Esophagus squamous epithelium (tissue), 5 donors: ENCODE measurements at places on chromosomes 4 and X. TPM values are rescaled to one million over a fixed set of nuclear protein-coding genes. Genes with fewer than 3 reads are reported as not detected.

GRCh38 chrX:124217304-124218251 is 114.9 kb upstream of the TEX13D start:
- no peak overlapping the region for H3K4me3 ChIP-seq
- DNase-seq = no peak
- no peaks in the 10 kb centered on the region for H3K36me3 ChIP-seq

GRCh38 chr4:25423548-25423947 is 46.5 kb downstream of the ANAPC4 start:
- H3K4me3 ChIP-seq = no peak overlapping the region
- H3K4me1 ChIP-seq = no peaks in the 10 kb centered on the region
- no peak for DNase-seq
- no peaks in the 10 kb centered on the region for H3K27me3 ChIP-seq
- H3K27ac ChIP-seq = no peak overlapping the region

GRCh38 chrX:9221781-9222180 is 187.9 kb upstream of the FAM9B start:
- no peak overlapping the region for H3K27ac ChIP-seq
- H3K27me3 ChIP-seq = no peaks in the 10 kb centered on the region
- H3K4me3 ChIP-seq = no peak overlapping the region
- no peaks in the 10 kb centered on the region for H3K4me1 ChIP-seq
- no peaks in the 10 kb centered on the region for H3K36me3 ChIP-seq

DNA sequence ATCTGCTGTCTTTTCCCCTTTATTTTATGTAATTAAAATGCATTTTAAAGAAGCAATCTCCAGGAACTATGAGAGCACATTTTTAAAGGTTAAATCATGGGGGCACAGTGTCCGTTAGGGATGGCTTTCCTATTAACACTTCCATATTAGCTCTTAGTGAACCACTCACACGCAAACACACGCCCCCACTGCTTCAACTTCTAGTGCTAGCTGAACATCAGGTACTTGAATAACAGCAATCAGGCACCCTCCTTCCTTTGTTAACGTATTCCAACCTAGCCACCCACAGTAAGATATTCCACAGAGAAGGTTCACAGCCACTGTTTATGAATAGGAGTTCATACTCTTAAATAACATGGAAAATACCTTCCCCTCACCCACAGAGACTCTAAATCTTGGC is 9.3 kb downstream of the TMEM255A start:
- no peak overlapping the region for H3K27ac ChIP-seq
- no peaks in the 10 kb centered on the region for H3K36me3 ChIP-seq

MPP1 gene
- 21.2 TPM for total RNA-seq

TEX13D gene
- total RNA-seq = not detected

GASK1B gene
- total RNA-seq = 7.4 TPM

DNA sequence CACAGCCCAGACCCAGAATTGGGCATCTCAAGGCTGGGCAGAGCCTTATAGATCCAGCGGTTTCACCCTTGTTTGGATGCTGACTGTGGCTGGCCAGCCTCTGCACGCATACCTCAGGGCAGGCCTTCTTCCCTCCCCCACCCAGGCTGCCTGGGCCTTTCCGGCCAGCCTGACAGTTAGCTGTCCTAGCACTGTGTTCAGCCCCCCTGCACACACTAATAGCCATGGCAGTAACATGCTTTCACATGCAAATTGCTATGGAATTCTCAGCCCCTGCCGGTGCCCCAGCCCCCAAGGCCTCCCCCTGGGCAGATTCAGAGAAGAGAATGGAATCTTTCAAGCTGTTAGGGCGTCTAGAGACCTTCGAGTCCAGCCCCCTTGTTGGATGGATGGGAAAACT is 17.7 kb downstream of the EFNB1 start:
- peaks cover 16% of the 10 kb centered on the region for H3K4me1 ChIP-seq
- H3K27ac ChIP-seq = no peak overlapping the region
- no peak for DNase-seq
- H3K27me3 ChIP-seq = no peaks in the 10 kb centered on the region
- no peaks in the 10 kb centered on the region for H3K36me3 ChIP-seq

GRCh38 chr4:99404595-99405287 is 30.4 kb downstream of the ADH7 start:
- peaks cover 22% of the 10 kb centered on the region for H3K4me1 ChIP-seq
- no peak for DNase-seq
- no peaks in the 10 kb centered on the region for H3K36me3 ChIP-seq
- no peak overlapping the region for H3K4me3 ChIP-seq
- peak overlapping the region; percentile 75 for H3K27ac ChIP-seq

- peak overlapping the region; percentile 82 for H3K4me3 ChIP-seq
- H3K27ac ChIP-seq = peak overlapping the region; percentile 86
- DNase-seq = no peak
- H3K27me3 ChIP-seq = no peaks in the 10 kb centered on the region
Observed at GRCh38 chr4:109560687-109561461, 828 bp downstream of the MCUB start.

DNA sequence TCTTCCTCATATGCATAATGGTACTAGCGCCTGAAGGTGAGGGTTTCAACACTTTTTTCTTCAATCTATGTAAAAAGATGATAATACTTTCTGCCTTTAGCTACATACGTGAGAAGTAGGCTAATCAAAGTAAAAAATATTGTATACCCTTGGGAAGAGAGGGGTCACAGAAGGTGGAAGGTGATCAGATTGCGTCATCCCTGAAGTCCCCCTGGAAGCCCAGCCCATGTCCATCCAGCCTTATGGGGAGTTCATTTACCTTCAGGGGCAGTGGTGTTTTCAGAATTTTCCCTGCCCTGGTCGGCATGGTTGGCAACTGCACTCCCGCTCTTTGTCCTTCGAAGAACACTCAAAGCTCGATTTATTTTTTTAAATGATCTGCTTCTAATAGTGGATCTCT is 84.2 kb downstream of the LNX1 start:
- H3K36me3 ChIP-seq = no peaks in the 10 kb centered on the region
- DNase-seq = no peak
- H3K4me3 ChIP-seq = no peak overlapping the region
- no peaks in the 10 kb centered on the region for H3K27me3 ChIP-seq
- peaks cover 6% of the 10 kb centered on the region for H3K4me1 ChIP-seq

DNA sequence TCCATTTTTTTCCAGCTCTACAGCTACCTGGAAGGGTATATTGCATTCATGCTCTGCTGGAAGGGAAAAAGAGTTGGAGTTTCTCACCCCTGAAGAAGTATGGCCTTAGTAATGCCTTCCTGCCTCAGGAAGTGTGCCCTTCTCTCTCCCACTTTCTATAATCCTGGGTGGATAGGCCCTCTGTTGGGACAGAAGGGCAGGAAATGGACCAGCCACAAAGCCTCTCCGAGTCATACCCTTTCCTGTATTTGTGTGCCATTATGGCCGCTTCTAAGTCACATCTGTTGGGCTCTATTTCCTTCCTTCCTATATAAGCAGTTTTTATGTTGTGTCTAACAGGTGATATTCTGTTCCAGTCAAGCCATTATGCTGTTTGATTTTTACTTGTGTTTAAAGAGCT is 74.8 kb upstream of the SMARCA5 start:
- H3K27me3 ChIP-seq = no peaks in the 10 kb centered on the region
- H3K4me1 ChIP-seq = no peaks in the 10 kb centered on the region
- H3K27ac ChIP-seq = no peak overlapping the region
- DNase-seq = no peak
- H3K4me3 ChIP-seq = no peak overlapping the region

CAMK2D gene
- 33.5 TPM for total RNA-seq

DNA sequence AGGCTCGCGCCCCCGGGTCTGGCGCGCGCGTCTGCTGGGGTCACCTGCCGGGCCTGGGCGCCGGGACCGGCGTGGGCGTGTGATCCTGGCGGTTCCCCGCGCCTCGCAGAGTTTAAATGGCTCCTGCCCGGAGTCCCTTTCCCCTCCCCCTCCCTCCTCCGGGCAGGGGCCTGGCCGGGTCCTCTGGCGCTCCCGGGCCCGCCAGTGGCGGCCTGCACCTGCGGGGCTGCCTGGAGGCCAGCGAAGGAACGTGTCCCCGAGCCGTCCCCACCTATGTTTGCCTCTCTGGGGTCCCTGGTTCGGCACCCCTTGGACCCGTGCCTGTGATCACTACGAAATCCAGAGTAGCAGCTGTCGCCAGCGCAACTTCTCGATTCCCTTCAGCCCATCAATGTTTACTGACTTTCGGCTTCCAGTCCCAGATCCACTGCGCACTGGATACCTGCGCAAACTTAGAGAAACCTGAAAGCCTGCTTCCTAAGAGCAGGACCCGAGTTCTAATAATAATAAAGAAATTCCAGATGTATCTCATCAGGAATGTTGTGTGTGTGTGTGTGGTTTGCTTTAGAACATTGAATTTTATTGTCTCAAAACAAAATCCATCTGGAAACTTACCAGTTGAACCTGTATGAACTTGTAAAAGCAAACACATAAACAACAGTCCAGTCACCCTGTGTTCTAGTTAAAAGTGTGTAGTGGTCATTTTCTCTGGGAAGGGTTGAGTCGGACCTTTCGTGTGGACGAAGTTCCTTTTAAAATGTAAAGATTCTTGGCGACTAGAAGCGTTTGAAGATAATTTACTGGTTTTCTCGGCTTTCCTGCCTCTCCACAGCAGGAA is 788 bp downstream of the SHROOM2 start:
- H3K4me3 ChIP-seq = peak overlapping the region; percentile 57
- no peaks in the 10 kb centered on the region for H3K27me3 ChIP-seq
- H3K27ac ChIP-seq = peak overlapping the region; percentile 81
- no peaks in the 10 kb centered on the region for H3K36me3 ChIP-seq
- no peak for DNase-seq
- peaks cover 42% of the 10 kb centered on the region for H3K4me1 ChIP-seq

GRCh38 chr4:41835321-41835995 is 86.9 kb upstream of the PHOX2B start:
- H3K27ac ChIP-seq = no peak overlapping the region
- DNase-seq = no peak
- H3K4me3 ChIP-seq = no peak overlapping the region
- H3K27me3 ChIP-seq = no peaks in the 10 kb centered on the region
- no peaks in the 10 kb centered on the region for H3K36me3 ChIP-seq

FABP2 gene
- not detected for total RNA-seq

- H3K4me1 ChIP-seq = peaks cover 6% of the 10 kb centered on the region
- DNase-seq = no peak
- no peaks in the 10 kb centered on the region for H3K27me3 ChIP-seq
Observed at GRCh38 chr4:105998171-105999063, 103.1 kb downstream of the NPNT start.

MAGEA11 gene
- total RNA-seq = not detected

DNA sequence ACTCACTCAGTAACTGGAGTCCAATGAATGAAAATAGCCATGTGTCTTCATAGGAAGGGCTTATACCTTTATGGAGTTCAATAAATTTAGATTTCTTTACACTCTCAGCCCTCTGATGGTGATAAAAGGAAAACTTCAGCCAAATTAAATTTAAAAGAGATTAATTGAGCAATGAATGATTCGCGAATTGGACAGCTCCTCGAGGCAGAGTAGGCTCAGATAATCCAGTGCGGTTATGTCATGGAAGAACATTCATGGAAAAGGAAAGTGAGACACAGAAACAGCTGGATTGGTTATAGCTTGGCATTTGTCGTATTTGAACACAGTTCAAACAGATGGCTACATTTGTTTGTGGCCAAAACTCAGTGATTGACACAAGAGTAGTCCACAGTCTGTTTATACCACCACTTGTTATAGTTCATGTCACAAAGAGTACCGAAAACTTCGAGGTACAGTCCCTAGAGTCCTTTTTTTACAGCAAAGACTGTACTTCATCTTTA is 54.6 kb upstream of the TACR3 start:
- no peaks in the 10 kb centered on the region for H3K36me3 ChIP-seq
- DNase-seq = no peak
- H3K4me3 ChIP-seq = no peak overlapping the region
- H3K27ac ChIP-seq = no peak overlapping the region

GPR34 gene
- 0.87 TPM for total RNA-seq

- H3K4me3 ChIP-seq = no peak overlapping the region
- H3K27ac ChIP-seq = no peak overlapping the region
- no peaks in the 10 kb centered on the region for H3K27me3 ChIP-seq
- no peaks in the 10 kb centered on the region for H3K36me3 ChIP-seq
- H3K4me1 ChIP-seq = no peaks in the 10 kb centered on the region
Observed at GRCh38 chr4:40685300-40685699, 55.6 kb upstream of the RBM47 start.

- no peaks in the 10 kb centered on the region for H3K36me3 ChIP-seq
- H3K4me3 ChIP-seq = no peak overlapping the region
- H3K27me3 ChIP-seq = no peaks in the 10 kb centered on the region
Observed at GRCh38 chr4:28277931-28278330, 1417.3 kb downstream of the STIM2 start.

RASL11B gene
- total RNA-seq = 0.15 TPM

PLAC8 gene
- total RNA-seq = 68.0 TPM

DNA sequence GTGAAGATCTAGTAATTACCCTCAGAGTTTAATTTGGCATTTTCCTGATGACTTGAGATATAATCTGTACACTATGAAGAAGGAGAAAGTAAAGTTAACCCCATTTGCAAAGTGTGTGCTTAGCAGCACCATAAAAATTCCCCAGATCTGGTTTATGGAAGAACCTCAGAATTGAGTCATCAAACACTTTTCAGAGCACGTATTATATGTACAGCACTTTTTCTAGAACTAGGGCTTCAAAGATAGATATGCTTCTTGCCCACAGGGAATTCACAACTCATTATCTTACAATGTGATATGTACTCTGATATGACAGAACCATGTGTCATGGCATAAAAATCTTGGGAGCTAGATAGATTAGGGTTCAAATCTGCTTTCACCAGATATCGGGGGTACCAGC is 150.9 kb downstream of the SLC10A7 start:
- no peak overlapping the region for H3K4me3 ChIP-seq
- DNase-seq = no peak
- peaks cover 3% of the 10 kb centered on the region for H3K4me1 ChIP-seq

SLITRK4 gene
- 1.2 TPM for total RNA-seq
